Hair follicle dermal papilla cell (primary cell): ENCODE measurements at places on chromosomes 6 and 20. TPM values are rescaled to one million over a fixed set of nuclear protein-coding genes. Genes with fewer than 3 reads are reported as not detected.

The MROH8 gene
- 1.6 and 2.8 TPM in 2 replicates for total RNA-seq

The WRNIP1 gene
- 36.7 and 38.6 TPM in 2 replicates for total RNA-seq

The TNXB gene
- 4.1 and 7.4 TPM in 2 replicates for total RNA-seq

The ADAT2 gene
- total RNA-seq = 2.8 and 4.1 TPM in 2 replicates

The FOXS1 gene
- total RNA-seq = 0.16 TPM in 1 of 2 replicates, not detected in the other

The FAXC gene
- 0.81 and 3.2 TPM in 2 replicates for total RNA-seq

The CRNKL1 gene
- total RNA-seq = 28.9 and 32.6 TPM in 2 replicates
